ENCODE measurements at places on chromosomes 7 and 10.

GRCh38 chr10:13348216-13349017, at the start of gene SEPHS1:
TSS of gene SEPHS1 (minus strand) at chr10:13348293. CDS start at chr10:13344950, 3,343 bp downstream.
- DNase-seq, result peak; percentile 82

- DNase-seq, result no peak
Observed at GRCh38 chr10:44685220-44685619, 225.9 kb upstream of the TMEM72 start.

DNA sequence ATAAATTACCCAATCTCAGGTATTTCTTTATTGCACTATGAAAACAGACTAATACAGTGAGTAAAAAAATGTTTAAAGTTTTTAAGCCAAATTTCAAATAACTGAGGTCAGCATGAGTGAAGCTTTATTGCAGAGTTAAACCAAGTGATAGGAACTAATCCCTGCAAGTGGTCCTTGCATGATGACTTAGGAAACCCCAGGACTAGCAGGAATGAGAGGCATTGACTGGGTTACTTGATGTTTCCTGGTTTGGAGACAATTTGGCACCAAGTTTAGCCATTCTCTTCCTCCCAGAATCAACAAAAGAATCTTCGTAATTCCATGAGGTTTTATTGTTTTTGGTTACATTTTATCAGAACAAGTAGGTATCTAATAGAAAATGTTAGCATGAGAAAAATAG, 194.2 kb downstream of the BICC1 start:
- no peak for DNase-seq

- no peak for DNase-seq
Observed at GRCh38 chr7:55502858-55503440, 69.4 kb downstream of the VOPP1 start.

GRCh38 chr10:127907411-127908105, 655 bp downstream of the PTPRE start:
- DNase-seq, result no peak
